Stimulated activated naive B cell treated with anti-CD40 and anti-IgM and Interleukin-4, amounts not matched to agents 10 μg/mL and 1 μg/mL and 100 μg/mL, for 72 hours (primary cell): ENCODE measurements at places on chromosomes 6 and 20.

GRCh38 chr6:121890307-121890910, 455.0 kb downstream of the GJA1 start:
- no peak for DNase-seq

GRCh38 chr20:57231951-57232428, 34.5 kb downstream of the BMP7 start:
- no peak for DNase-seq

DNA sequence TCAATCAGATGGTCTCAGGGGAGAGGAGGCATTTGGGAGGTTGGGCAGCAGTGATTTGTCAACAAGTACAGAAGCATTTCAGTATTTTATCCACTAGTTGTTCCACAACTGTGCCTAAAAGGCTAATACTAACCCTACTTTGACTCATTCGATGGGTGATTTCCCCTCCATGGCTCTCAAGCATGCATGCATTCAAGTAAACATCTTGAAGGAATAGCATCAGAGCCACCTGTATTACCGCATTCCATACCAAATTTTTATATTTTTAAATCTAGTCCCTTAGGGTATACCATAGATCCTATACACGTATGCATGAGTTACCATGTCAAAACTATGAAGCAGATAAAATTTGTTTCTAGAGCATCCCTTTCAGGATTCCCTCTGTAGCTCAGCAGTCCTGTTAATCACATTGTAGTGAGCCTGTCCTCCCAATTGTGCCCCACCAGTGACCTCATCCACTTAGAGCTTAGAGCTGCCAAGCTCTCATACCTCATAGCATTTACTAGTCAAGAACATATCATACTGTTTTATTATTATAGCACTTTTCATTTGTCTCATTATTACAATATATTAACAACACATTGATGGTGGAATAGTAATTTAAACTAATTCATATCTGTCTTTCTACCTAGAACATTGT, 213.8 kb downstream of the LAMA2 start:
- DNase-seq, result no peak

DNA sequence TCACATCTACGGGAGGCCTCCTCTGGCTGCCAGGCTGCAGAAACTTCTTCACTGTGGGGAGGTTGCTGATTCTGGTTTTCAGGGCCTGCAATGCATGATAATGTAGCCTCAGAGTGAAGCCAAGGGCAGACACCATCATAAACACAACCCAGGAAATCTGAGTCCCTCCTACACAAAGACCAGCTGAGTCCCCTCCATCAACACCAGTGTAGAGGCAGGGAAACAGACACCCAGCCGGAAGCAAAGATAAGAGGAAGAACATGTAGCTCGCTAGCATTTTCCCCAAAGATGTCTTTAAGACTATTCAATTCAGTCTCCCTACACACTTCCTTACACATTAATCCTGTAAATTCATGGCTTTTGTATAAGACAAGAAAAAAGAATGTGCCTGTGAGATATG, 23.6 kb downstream of the GSTA2 start:
- DNase-seq, result no peak

DNA sequence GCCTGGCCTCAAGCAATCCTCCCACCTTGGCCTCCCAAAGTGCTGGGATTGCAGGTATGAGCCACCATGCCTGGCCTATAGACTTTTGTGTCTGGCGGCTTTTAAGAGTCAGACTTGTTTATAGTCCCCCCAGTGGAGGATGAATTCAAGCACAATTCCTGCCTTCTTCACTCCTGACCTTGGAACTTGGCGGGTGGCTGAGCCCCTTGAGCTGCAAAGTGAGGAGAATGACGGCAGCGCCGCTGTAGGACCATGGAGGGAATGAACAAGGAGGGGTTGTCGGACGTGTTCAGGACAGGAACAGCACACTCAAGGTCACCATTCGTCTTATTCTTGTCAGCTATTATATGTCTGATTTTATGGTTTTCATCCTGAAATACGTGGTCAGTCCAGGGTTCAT, 265.4 kb downstream of the CDH4 start:
- DNase-seq, result no peak

GRCh38 chr6:121838842-121839241, 403.4 kb downstream of the GJA1 start:
- no peak for DNase-seq

GRCh38 chr6:39347906-39348585, 25.5 kb upstream of the KCNK16 start:
- DNase-seq, result peak; percentile 41

DNA sequence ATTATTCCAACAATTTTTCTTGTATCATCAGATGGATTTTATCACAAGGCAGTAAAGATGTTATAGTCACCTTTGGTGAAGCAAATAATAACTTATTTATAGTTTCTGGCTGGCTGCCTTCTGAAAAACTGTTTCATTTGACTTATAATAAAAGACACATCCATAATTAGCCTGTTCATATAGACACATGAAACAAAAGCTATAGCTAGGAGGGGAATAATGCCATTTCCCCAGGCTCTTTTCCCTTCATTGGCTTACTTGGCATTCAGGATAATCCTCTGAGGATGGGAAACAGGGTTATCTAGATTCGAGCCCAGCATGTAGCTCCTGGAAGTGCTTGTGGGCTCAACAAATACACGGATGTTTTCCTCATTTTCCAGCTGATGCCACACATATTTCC, 17.5 kb downstream of the MMP24 start:
- no peak for DNase-seq

DNA sequence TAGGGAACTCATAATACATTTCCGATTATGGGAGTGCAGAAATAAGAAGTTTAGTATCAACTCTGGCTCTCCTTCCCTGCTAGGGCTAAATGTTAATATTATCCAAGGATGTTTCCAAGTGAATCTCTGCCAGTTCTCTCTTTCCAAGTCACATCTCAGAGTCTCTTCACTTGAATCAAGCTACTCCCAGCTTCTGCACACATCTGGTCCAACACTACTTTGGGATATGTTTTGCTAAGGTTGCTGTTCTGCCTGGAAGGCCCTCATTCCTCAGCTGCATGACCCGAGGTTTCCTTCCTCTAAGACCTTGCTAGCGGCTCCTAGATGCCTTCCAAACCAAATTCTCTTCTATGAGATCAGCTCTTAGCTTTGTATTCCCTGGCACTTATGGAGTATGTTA, 331.8 kb downstream of the GJA1 start:
- no peak for DNase-seq
